Stimulated activated CD4-positive, alpha-beta T cell treated with anti-CD3 and anti-CD28 coated beads, Interleukin-15, amount 100 ng/mL, for 48 hours (primary cell): ENCODE measurements at places on chromosomes 6 and 20.

GRCh38 chr6:34390531-34391472 is 1.7 kb downstream of the NUDT3 start:
- DNase-seq = no peak

GRCh38 chr6:146472918-146473317 is 70.7 kb upstream of the RAB32 start:
- no peak for DNase-seq

- DNase-seq = no peak
These were observed 1.0 kb upstream of the HELZ2 start for GRCh38 chr20:63574829-63575743.

- no peak for DNase-seq
These were observed 29.3 kb upstream of the ZBTB24 start for GRCh38 chr6:109512271-109512817.

- no peak for DNase-seq
These were observed 405.5 kb upstream of the ADGRB3 start for GRCh38 chr6:68229566-68229965.

DNA sequence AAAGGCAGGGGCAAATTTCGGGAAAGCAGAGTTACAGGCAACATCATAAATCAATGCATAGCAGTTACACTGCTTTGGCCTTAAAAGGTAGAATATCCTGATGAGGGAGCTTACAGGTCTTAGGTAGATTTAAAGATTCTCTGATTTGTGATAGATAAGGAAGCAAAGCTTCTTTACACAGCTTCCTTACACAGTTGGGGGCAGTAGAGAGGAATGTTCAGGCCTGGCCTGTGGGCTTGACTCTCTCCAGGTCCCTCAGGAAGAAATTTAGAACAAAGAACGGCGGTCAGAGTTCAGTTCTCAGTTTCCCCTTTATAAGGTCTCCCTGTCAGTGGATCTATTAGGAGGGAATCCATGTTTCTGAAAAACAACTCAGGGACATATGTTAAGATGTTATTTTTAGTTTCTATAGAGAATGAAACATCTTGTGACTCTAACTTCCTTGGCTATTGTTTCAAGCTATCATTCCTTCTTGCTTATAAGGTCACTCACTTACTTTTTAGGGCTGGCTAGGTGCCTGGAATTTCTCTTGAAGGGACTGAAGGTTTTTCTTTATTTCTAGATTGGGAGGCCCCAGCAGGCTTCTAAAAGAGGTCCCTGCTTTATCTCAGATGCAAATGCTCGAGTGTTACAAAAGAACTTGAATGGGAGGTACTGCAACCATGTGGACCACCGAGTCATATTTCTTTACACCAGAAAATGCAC is 11.8 kb downstream of the HLA-B start:
- no peak for DNase-seq

DNA sequence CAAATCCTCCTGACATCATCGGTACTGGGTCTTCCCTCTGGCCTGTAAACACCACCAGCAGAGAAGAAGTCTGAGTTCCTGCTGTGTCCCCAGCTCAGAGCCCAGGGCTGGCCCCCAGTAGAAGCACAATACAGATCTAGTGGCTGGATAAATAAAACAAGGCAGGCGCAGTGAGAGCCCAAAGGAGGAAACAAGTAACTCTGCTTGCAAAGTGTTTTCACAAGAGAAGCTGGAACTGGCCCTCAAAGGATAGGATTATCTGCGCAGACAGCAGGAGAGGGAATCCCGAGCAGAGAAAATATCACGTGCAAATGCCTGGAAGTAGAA is 205.1 kb downstream of the ZDHHC14 start:
- no peak for DNase-seq

GRCh38 chr20:47843886-47844567 is 58.7 kb upstream of the SULF2 start:
- no peak for DNase-seq

GRCh38 chr6:19986691-19987438 is 149.7 kb downstream of the ID4 start:
- no peak for DNase-seq
